ENCODE measurements at places on chromosomes 7 and 10. TPM values are rescaled to one million over a fixed set of nuclear protein-coding genes. Genes with fewer than 3 reads are reported as not detected.

STK31 gene
- total RNA-seq = 0.67 TPM

GJD4 gene
- total RNA-seq = not detected

CHN2 gene
- total RNA-seq = 24.1 TPM

RADIL gene
- 10.0 TPM for total RNA-seq

MICALL2 gene
- total RNA-seq = 8.3 TPM

HTR5A gene
- total RNA-seq = not detected

HECW1 gene
- not detected for total RNA-seq

ADRB1 gene
- 0.62 TPM for total RNA-seq

RARRES2 gene
- total RNA-seq = 408 TPM

PRXL2A gene
- 19.3 TPM for total RNA-seq

NODAL gene
- total RNA-seq = not detected

MYH16 gene
- total RNA-seq = not detected

DOCK4 gene
- total RNA-seq = 8.4 TPM

VSTM4 gene
- total RNA-seq = 1.0 TPM

BEND7 gene
- total RNA-seq = 22.8 TPM

GRID1 gene
- total RNA-seq = 0.86 TPM

AEBP1 gene
- 19.2 TPM for total RNA-seq

LRRC17 gene
- total RNA-seq = 2.7 TPM

ARHGEF35 gene
- 7.5 TPM for total RNA-seq

GRM8 gene
- total RNA-seq = 0.41 TPM

CPA4 gene
- total RNA-seq = 4.5 TPM

FEZF1 gene
- total RNA-seq = not detected

STEAP1B gene
- total RNA-seq = not detected

LBX1 gene
- total RNA-seq = not detected

NUTM2E gene
- 0.06 TPM for total RNA-seq

OTUD1 gene
- 6.0 TPM for total RNA-seq

ASB10 gene
- not detected for total RNA-seq

CPVL gene
- total RNA-seq = 25.6 TPM

GLUD1 gene
- total RNA-seq = 32.1 TPM

FAM13C gene
- total RNA-seq = 1.5 TPM

Measured in pancreas (tissue), 10 donors.